ENCODE measurements at places on chromosomes 6 and 20.

DNA sequence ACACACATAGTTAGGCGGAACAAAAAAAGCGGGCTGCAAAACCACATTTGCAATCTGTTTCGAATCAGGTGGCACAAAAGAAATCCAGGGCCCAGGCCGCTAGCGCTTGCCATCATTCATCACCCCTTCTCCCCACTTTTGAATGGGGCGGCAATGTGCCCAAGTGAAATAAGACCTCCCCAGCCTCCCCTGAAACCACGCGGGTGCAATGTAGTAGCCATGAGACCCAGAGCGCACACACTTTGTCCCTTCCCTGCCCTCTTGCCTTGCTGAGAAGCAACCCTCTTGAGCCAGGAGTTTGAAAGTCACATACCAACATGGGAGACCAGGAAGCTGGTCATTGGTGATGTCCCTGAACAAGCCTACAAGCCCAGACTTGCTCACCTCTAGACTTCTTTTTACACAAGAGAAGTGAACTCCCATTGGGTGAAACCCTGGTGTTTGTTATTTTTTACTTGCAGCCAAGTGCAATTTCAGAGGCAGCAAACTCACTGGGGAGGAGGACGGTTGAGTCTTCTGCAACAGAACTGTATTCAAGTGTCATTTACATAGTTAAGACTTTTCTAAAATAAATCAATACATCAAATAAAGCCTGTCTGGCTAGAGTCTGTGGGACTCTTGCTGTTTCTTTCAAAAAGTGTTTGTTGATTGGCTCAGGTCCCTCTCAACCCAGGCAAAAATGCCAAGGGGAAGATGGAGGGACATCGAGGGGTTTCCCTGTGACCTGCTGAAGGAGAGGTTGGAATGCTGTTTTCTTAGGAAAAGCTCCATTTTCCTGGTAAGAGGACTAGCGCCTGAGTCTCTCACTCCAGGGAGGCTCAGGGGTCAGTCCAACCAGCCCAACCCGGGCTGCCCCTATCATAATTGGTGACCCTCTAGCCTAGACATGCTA is 138.1 kb upstream of the PTPN1 start:
- DNase-seq, result no peak

GRCh38 chr6:142868917-142869316 is 76.1 kb downstream of the HIVEP2 start:
- no peak for DNase-seq

DNA sequence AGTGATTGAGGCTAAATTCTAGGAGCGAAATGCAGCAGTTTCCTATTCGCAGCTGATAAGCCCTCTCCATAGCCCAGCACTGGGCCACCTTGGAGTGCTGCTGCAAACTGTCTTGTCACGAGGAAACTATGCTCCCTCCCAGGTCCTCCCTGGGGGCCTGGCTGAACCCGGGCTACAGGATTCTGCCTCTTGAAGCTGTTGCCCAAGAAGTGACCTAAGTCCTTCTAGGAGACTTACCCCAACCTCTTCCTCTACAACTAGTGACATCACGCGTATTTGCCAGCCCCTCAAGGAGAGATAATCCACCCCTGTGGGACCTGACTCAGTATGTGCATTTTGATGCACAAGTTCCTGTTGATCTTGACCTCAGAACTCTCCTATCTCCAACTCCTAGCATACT is 26.5 kb upstream of the ZFAND3 start:
- no peak for DNase-seq

GRCh38 chr6:170243791-170244291 is 47.0 kb downstream of the DLL1 start:
- DNase-seq, result no peak

GRCh38 chr6:8940356-8940755 is 505.0 kb upstream of the SLC35B3 start:
- DNase-seq, result no peak

GRCh38 chr6:32115623-32116022 is 6.5 kb upstream of the TNXB start:
- no peak for DNase-seq

DNA sequence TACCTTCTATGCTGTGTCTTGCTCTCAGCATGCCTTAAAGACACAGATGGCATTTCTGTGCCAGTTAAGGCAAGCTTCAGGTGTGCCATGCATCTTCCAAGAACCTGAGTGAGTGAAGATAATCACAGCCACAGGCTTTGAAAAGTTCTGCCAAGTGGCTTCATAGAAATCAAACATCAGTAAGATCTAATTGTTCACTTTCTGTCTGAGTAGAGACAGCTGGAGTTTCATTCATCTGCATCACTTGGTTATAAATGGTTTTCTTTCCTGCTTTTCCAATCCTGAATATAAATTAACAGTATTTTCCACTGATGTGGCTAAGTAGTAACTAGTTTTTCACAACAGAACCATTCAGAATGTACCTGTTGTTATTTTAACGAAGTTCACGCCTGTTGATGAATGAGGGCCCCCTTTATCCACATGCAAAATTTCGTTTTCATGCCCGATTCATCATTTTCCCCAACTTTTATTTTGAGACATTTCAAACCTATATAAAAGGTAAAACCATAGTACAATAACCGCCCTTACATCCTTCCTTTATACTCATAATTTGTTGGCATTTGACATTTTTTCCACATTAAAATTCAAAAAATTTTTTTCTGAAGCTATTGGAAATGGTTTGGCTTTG is 38.6 kb upstream of the KCNG1 start:
- DNase-seq, result no peak

DNA sequence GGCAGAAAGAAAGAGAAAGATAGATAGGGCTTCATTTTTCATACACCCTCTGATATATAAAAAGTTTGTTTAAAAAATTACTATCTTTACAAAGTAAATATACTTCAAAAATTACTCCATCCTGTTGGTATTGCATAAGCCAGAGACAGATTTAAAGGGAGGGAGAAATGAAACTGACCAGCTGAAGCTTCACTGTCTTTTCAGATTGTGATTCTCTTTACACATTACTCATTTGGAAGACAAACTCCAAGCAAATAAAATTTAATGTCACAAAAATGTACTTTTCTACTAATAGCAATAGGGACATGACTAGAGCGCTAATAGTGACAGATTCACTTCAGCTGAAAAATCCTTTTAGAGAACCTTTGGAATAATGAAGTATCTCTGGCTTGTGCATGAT is 38.6 kb upstream of the MARCKS start:
- DNase-seq, result no peak

DNA sequence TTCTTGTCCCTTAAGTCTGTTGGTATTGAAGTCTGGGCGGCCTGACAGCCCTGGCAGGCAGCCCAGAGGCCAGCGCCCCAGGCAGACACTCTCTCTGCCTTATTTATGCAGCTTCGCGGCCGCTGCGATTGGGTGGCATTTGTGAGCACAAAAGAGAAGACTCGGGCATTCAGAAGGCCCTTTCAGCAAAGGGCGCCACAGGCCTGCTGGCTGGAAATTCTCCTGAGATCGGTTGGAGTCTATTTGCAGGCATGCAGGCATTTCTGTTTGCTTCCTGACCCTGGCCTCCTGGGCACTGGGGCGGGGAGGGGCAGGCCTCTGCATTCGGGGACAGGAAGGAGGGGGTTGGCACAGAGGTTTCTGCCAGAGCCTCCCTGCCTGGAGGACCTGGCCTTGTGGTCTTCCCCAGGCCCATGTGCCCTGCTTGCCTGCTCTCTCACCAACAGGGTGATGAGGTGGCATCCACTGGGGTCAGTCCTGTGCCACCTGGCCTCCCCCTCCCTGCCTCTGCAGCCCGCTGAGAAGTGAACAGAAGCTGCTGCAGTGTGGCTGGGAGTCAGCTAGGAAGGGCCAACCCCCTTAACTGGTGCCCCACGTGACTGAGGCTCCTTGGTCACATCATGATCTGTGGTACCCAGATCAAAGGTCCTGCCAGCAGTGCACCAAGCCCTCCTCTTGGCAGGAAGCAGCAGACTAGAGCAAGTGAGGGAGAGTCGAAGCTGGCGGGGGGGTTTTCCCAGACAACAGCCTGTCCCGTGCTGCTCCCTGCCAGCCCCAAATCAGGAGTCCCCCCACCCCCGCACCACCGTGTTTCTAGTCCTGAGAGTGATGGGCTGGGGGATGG is 16.6 kb upstream of the CCDC167 start:
- no peak for DNase-seq

DNA sequence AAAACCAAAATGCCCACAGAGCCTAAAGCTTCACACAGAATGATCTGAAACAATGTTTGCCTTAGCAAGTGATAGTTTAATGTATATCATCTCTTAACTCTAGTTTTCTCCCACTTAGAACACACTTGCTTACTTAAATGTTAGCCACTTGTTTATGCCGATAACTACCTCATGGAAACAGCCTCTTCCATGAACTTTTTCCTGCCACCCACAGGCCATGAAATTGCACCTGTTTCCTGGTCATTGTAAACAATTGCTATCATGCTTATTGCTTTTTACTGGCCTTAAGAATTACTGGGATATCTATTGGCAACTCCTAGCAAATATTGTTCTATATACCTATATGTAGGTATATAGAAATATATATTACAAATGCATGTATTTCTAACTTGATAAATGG is 231.1 kb downstream of the HDGFL1 start:
- DNase-seq, result no peak

GRCh38 chr6:53702316-53702715 is 36.8 kb upstream of the KLHL31 start:
- DNase-seq, result no peak

GRCh38 chr6:108653949-108654348 is 93.2 kb downstream of the FOXO3 start:
- DNase-seq, result peak; percentile 86

All from ascending aorta (tissue), 2 donors.